SW480 (cell line): ENCODE measurements at places on chromosomes 6 and 20.
A peak's percentile ranks its signal among the peaks of the same experiment; 100 is the strongest.

DNA sequence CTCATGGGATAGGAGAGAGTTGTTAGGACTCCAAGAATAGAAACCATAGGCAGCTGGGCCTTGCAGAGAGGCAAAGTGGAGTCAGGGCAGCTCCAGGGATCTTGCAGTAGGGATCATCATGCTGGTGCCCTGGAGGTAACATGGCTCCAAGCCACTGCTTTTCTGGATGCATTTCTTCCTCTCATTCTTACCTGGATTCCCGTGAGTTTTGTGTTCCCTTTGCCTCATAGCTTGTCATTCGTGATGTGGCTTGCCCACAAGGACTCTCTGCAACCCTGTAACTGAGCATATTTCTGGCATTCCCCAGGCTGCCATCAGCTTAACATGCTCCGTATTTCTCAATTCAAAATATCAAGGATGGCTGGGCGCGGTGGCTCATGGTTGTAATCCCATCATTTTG is 5.3 kb downstream of the NHLRC1 start:
- no peak for DNase-seq

- peak; percentile 32 for DNase-seq
Measured at GRCh38 chr6:30441171-30441570, 48.1 kb upstream of the HLA-E start.

GRCh38 chr6:168244961-168245551 is 74.5 kb downstream of the DACT2 start:
- no peak for DNase-seq

- DNase-seq = no peak
Measured at GRCh38 chr6:52552278-52552643, 24.6 kb downstream of the TRAM2 start.

DNA sequence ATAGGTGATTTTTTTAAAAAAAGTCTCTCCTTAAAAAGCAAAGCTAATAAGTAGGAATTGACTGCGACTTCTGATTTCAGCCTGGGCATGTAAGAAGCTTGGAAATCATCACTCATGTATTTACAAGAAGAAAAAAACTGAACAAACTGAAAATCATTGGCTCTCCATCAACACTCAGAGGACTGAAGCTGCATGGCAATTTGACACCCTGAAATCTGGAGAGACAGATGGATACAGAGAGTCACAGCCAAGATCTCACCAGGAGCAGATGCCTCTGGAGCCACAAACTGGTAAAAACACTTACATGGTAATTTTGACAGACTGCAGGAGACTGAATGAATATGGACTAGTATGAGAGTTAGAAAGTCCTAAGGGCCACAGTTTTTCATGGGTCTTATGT is 191.2 kb upstream of the TCF21 start:
- no peak for DNase-seq

DNA sequence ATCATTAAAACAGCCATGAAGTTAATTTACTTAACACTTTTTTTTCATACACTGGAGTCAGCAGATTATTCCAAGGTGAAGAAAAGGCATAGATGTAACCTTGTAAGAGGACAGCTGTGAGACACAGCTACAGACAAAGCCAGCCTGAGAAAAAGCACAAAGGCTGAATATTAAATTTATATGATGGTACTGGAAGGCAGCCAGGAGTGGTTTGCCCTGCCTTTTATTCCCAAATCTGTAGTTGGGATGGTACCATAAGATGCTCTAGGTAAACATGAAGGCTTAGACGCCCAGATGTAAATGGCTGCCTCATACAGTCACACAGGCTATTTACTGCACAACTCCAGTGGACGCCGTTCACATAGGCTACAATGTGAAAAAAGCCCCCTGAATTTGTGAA is 42.1 kb upstream of the LOC128125822 start:
- DNase-seq = no peak

DNA sequence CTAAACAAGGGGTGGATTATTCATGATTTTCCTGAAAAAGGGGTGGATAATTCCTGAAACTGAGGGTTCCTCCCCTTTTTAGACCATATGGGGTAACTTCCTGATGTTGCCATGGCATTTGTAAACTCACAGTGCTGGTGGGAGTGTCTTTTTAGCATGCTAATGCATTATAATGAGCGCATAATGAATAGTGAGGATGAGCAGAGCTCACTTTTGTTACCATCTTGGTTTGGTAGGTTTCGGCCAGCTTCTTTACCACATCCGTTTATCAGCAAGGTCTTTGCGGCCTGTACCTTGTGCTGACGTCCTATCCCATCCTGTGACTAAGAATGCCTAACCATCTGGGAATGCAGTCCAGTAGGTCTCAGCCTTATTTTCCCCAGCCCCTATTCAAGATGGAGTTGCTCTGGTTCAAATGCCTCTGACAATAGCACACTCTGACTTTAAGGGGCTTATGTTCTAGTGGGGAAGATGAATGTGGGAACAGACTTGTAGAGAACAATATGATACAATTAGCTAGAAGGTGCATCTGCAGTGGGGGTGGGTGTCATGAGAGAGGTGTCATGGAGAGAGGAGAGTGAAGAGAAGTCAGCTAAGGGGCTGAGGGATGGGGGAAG is 4.2 kb upstream of the GPR31 start:
- no peak for DNase-seq

DNA sequence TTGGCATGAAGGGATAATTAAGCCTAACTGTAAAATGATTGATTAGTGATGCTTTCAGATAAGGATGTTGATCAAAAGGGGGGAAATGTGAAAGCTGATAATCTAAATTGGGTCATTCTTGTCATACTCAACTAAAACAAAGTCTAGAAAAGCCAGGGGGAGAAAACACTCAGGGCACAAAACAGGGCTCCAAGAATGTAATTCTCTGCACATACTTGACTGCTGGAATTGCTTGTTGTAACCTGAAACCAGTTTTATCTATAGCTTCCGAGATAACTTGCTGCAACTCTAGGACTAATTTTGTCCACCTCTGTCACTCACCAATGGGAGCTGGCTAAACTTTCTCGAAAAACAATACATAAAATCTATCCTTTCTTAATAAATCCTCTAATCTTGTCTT is 310.3 kb downstream of the CLVS2 start:
- DNase-seq = no peak

DNA sequence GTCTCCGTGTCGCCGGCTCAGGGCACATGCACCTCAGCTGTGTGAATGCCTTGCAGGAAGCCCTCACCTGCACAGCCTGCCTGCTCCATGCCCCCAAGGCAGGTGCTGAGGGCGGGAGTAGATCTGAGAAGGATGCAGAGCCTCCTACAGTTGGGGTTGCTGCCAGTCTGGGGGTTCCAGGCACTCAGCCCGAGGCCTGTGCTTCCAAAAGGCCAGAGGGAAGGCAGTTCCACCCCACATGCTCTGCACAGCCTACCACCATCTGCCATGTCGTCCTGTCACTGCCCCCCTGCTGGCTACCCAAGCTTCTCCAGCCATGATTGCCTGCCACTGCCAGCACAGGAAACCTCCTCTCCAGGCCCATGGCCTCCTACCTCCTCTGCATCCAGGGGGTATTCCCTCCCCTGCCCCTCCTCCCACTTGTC is 19.3 kb downstream of the ACSS1 start:
- no peak for DNase-seq

GRCh38 chr6:36920049-36920448 is 34.3 kb downstream of the C6orf89 start:
- DNase-seq = no peak

DNA sequence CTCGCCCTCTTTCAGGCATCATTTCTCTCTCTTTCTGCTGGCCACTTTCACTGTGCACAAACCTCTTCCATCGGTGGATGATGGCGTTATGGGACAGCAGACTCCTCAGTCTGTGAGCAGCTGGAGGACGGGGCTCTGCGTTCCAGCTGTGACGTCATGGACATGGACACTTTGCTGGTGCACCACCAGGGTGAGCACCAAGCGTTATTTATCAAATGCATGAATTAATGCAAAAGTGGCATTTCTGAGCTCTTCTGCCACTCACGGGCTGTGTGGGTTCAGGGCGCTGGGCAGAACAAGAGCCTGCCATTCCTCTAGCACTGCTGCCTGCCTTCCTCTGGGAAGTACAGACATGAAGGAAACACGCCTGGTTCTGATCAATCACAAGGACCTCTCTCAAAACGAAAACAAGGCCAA is 82.9 kb upstream of the MPC1 start:
- DNase-seq = no peak

GRCh38 chr6:37906121-37906520 is 86.6 kb downstream of the ZFAND3 start:
- DNase-seq = no peak

- DNase-seq = no peak
Measured at GRCh38 chr20:49690899-49691620, 22.6 kb downstream of the B4GALT5 start.

DNA sequence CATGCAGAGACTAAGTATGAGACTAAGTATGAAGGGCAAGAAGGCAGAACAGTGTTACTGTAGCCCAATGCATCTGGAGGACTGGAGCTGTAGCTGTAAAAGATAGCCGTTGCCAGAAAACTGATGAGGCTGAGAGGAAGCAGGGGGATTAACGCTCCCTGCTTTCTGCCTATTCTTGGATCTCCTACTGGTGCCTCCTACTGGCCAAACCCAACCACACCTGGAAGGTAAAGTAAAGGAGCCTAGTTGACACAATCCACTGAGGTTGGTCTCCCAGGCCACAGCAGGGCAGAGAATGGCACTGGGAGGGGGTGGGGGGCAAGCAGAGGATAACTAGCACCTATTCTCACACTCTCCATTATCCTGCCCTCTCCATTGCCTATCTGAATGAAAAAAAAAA is 105.0 kb upstream of the MRPS10 start:
- DNase-seq = no peak

- DNase-seq = no peak
Measured at GRCh38 chr6:144896289-144896688, 611.2 kb downstream of the UTRN start.

DNA sequence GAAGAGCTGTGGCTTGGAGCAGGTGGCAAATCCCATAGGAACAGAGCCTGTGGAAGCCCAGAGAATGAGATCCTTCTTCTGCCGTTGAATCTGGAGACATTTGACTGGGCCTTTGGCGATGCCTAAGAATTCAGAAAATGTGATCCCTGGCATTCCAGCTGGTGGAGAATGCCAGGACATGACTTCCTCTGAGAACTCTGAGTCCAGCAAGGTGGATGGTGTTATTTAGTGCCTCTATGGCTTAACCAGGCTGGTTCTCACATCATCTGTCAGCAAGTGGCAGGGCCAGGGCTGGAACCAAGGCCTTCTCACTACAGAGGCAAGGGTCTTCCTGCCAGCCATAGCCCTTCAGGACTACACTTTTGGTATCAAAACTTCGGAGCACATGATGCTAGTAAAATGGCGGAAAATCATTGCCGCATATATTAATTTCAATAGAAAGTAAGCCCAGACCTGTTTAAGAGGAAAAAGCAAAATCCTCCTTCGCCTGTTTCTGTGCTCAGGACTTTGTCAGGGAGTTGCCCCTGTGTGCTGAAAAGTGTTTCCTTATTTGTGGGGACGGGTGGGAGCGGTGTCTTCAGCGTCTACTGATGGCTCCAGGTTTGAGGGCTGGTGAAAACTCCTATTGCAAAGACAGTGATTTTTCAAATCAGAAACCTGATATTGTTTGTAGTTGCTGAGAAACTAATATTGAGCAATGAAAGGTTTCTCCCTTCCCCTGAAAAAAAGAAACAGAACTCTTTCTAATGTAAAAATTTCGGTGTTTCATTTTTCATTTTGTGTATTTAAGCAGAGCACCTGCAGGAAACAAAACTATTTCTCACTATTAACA is 23.9 kb downstream of the DUSP22 start:
- no peak for DNase-seq

DNA sequence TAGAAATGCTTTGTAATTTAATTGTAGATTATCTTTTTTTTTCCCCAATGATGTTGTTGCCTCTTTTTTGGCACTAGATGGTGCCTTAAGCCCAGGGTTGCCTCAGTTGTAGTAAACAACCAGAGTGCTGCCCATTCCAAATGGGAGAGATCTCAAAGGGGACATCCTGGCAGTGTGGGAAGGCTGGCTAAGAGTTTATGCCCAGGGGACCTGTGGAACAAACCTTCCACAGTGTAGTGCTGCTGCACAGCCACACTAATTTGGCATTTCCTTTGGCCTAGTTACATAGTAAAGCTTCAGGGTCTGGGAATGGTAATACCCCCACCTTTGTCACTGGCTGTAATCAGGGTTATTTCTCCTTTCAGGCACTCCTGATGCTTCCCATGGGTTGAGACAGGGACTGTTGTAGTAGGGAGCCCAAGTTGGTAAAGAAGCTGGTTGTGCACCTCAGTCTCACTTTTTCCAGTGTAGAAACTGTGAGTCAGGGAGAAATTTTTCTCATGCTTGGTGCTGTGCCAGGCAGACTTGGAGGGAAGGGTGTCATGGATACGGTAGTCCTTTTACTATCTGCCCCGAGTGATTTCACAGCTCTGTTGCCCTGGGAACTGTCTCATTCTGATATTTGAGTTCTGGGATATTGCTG is 177.8 kb upstream of the ECI2 start:
- DNase-seq = peak; percentile 38

GRCh38 chr6:167919349-167919748 is 78.1 kb upstream of the KIF25 start:
- DNase-seq = no peak

DNA sequence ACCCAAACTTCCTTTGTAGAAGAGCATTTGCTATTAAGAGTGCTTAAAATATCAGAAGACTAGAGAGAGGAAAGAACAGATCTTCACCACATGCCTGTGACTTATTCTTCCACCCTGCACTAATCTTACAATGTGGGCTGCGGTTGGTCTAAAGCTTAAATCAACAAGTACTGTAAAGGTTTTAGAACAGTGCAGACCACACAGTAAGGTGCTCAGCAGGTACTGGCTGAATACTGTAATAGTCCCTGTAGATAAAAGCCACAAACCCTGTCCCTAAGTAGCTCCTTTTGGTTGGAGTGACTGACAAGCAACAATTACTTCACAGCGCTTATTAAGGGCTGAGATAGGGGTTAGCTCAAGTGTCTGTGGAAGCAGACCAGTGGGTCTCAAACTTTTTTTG is 972 bp upstream of the PHF3 start:
- DNase-seq = peak; percentile 5

- peak; percentile 51 for DNase-seq
Measured at GRCh38 chr6:20236909-20237600, 24.8 kb upstream of the MBOAT1 start.

- no peak for DNase-seq
Measured at GRCh38 chr6:111626441-111626840, 20.8 kb upstream of the TRAF3IP2 start.

GRCh38 chr6:20900389-20901160 is 366.3 kb downstream of the CDKAL1 start:
- DNase-seq = no peak

GRCh38 chr6:113763311-113763766 is 93.8 kb upstream of the MARCKS start:
- DNase-seq = no peak

DNA sequence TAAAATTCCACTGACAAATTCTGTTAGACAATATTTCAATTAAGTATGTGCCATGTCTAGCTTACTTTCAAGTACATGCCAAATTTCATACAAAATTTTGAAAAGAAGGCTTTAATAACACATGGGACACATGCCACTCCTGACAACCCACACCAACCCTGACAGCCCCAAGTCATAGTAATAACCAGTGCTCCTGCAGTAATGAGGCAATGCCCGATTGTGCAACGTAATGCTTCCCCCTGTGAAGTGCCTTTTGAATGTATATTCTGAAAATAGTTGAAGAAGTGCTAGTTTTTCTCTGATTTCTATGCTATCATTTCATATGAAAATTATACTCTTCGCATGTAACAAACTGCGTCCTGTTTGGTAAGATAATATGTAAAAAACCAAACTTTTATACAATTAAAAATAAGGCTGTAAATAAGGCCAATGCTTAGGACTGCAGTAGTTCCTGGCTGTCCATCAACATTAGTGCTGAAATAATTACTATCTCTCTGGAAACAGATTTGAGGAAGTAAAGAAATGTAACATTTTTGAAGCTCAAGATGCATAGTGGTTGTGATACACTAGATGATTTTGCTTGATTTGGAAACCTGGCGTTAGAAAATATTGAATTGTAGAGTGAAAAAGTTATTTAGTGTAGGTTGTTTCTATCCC is 125.8 kb upstream of the BCLAF1 start:
- DNase-seq = no peak
